Kidney glomerular epithelial cell (primary cell): ENCODE measurements at places on chromosomes 11 and 22.

DNA sequence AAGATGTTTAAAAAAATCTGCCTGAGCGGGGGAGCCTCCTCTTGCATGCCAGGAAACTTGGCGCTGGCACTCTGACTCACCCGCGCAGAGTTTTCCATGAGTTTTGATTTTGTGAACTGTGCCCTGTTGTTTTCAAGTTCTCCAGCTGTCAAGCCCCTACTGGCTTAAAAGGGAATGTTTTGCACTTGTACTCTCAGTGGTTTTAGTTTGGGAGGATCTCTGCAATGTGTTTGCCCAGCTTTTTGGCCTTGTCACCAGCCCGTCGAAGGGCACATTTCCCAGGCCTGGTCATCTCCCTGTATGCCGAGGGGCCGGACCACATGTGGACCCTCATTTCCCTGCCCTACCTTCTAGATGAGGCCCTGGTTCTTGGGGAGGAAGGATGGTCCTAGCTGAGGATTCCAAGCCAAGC, 12.2 kb downstream of the MRGPRF start:
- DNase-seq = peak; percentile 69

- no peak for DNase-seq
Observed at GRCh38 chr11:83493917-83494316, 207.8 kb upstream of the CCDC90B start.

- DNase-seq = no peak
Observed at GRCh38 chr11:23455321-23455891, 595.1 kb upstream of the CCDC179 start.

DNA sequence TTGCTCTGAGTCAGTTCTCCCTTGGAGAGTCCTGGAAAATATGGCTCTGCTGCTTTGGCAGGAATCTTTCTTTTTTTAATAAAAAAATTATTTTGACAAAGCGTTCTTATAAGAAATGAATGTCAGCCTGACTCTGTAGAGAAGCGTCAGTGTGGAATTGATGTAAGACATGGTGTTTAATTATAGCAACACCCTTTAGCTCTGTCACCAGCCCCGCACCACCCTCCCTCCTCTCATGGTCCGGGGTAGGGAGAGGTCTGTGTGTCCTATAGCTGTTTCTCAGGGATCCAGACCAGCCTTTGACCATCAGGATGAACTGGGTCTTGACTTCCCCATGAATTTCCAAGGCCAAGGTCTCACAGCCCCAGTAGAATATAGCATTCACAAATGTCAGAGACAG, 120.6 kb downstream of the CHST1 start:
- no peak for DNase-seq

DNA sequence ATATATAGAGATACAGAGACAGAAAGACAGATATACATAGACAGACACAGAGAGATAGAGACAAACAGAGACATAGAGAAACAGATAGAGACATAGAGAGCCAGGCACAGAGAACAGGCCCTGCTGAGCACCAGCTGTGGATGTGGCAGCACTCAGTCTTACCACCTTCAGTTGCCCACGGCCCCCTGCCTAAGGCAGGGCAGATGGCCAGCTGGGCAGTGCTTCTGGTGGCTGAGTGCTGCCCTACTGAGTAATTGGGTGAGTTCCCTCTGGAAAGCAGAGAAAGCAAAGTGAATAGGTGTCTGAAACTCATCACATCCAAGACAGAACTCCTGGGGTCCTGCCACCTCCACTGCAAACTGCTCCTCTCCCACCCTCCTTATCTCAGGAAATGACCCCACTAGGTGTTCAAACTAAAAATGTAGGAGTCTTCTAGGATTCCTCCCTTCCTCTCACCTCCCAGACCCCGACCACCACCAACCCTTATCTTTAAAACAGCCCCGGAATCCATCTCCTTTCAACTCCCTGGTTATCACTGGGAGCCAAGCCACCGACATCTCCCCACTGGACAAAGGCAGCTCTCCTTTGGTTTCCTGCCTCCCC, 27.2 kb downstream of the SYN3 start:
- no peak for DNase-seq

DNA sequence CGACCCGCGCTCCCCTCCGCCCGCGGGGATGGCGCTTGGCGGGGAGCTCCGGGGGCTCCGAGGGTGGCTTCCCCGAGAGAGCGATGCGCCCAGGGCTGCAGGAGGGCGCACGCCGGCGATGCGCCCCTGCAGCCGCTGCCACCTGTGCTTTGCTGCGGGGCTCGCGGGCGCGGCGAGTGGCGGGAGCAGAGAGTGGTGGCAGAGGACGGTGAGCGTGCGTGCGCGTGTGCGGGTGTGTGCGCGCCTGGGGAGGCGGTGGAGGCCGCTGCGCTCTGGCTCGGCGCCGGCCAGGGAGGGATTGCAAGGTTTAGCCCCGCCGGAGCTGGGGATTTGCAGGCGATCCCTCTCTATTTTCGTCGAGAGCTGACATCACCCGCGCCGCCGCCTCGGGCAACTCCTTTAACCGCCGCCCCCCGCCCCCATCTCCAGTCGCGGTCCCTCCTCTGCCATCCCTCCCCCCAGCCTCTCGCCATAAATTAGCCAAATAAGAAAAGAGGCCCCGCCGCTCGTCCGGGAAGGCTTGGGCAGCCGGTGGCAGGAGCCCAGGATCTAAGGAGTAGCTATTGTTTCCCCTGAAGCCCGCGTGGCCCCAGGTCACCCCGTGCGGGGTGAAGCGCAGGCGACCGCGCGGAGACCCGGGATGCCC, at the start of gene SLC1A2:
TSS of gene SLC1A2 (minus strand) at position 375 of the 646 bp plus-strand sequence. CDS start 592 bp downstream, outside the sequence.
- DNase-seq = no peak

DNA sequence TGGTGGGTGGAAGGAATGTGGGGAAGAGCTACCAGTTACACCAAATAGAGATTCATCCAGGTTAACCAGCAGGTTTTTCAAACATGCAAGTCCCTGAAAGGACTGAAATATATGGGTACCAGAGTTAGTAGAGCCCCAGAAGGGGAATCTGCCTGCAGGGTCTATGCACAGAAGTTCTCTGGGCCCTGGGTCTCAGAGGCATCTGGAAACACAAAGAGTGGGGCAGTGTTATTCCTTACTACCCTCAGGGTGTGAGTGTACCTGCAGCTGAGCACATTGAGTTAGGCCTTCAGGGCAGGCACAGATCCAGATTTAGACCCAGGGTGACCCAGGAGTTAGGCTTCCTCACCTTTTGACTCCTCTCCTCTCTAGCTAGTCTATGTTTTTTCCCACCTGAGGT, 43.9 kb upstream of the SWAP70 start:
- no peak for DNase-seq
